Activated naive CD8-positive, alpha-beta T cell treated with anti-CD3 and anti-CD28 coated beads, Interleukin-2, amount 50 U/mL, for 16 hours (primary cell): ENCODE measurements at places on chromosomes 6 and 20.

DNA sequence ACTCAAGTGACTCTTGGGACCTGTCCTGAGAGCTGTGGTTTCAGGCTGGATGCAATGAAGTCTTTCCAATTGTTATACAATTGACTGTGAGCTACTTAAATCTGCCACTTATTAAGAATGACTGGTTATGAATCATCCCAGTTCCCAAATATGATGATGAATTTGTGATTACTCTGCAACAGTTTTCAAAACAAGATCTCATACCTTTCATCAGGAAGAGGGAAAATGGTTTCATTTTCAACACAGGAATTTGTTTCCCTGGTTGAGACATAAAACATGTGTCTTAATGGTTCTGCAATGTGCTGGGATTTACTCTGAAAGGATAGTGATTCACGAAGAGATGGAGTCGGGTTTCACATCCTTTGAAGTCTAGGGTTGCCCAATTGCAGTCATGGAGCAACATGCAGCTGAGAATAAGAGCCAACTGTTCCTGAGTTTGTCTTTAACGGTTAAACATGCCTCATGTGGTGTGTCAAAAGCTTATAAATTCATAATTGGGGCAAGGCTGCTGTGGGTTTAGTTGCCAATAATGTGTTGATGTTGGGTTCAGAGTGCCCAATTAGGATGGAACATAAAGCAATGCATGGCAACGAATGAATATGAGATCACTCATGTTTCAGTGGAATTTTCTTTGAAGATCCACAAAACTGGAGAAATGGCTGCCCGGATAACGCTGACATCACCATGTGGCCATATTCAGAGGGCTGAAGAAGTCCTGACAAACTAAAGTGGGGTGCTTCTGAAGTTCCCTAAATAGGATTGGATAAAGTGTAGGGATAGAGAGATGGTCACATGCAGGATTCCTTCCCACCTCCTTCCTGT lies 41.0 kb downstream of the CYP24A1 start:
- DNase-seq = no peak

DNA sequence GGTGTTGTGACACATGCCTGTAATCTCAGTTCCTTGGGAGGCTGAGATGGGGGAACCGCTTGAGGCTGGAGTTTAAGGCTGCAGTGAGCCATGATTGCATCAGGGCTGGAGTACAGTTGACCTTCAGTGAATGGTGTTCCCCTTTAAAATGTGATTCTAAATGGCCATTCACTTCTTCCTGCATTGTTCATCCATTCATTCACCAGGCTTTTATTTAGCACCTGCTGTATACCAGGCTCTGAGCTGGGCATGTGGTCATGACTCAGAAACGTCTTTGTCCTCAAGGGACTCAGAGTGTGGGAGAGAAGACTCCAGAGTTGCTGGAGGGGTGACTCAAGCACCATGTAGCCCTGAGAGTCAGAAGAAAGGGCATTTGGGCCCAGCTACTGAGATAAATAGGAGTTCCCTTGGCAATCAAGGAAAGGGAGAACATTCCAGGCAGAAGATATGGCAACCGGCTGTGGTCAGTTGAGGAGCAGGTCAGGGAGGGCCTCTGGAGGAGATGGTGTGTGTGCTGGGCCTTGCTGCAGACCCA lies 101.1 kb downstream of the DLGAP4 start:
- DNase-seq = no peak

DNA sequence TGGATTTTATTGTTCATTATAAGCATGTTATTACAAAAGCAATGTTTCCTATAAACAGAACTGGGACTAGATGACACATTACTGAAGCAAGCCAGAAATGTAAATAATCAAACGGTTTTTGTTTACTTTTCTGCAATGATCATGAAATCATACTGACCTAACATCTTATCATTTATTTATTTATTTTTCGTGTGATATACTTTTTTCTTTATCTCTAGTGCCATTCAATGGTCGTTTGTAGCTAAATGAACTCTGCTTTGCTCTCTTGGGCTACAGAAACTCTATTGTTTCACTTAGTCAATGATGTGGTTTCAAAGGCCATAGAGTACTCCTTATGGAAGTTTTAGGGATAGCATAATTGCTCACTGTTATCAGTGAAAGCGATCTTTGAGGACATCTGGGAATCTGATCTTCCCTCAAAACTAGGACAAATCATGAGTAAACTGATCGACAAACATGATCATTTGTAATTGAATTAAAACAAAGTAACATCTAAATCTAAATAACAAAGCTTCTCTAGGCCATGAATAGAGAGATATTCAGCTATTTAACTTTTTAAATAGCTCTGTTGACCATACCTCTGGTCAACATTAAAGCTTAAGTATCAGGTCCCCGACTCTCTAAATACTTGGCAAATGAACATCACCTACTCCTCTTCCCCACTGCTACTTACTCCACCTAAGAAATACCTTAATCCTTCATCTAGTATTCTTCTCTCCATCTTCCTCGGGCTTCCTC lies 933.4 kb downstream of the TFAP2A start:
- DNase-seq = no peak

GRCh38 chr20:47451602-47451904 lies 50.1 kb upstream of the NCOA3 start:
- DNase-seq = no peak

GRCh38 chr6:138336221-138336620 lies 41.5 kb upstream of the SMIM28 start:
- no peak for DNase-seq

DNA sequence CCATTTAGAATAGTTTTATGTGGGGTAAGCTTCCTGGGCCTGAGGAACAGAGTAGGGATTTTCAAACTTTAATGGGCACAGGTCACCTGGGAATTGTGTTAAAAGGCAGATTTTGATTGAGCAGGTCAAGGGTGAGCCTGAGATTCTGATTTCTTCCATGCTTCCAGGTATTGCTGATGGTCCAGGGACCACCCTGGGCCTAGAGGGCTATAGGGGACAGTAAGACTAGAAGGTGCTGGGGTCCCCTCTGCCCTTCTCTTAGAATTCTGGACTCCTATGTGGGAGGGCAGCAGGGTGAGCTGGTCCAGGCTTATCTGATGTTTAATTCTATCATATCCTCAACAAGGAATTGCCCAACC lies 2.6 kb downstream of the DDR1 start:
- no peak for DNase-seq

DNA sequence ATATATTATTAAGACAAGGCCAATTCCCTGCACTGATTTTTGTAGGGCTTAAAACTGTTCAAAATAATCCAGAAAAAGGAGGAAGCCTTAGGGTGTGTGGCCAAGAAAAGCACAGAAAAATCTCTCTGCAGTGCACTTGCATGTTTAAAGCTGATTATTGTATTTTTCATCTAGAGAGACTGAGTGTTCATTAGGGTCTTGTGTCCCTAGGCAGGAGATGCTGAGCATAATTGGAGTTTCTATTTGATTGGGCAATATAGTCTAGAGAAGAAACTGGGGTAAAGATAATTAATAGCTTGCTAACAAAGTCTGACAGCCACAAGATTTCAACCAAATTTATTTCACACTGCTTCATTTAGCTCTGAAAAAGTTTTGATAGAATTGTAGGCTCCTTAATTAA lies 2.4 kb downstream of the FLRT3 start:
- no peak for DNase-seq

DNA sequence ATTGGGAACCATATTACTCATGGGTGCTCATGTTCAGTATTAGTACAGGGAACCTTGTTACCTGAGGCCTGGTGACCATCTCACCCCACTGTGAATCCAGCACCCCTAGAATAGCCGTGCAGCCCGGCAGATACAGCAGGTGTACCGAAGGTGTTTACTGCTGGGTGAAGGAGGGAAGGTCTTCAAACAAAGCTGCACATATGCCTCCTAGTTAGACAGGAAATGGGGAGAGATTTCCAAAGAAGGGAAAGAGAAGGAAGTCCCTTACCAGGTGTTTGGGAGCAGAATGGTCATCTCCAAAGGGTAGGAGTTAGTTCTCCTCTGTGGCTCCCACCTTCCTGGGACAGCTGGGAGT lies 2.4 kb upstream of the CST1 start:
- no peak for DNase-seq

DNA sequence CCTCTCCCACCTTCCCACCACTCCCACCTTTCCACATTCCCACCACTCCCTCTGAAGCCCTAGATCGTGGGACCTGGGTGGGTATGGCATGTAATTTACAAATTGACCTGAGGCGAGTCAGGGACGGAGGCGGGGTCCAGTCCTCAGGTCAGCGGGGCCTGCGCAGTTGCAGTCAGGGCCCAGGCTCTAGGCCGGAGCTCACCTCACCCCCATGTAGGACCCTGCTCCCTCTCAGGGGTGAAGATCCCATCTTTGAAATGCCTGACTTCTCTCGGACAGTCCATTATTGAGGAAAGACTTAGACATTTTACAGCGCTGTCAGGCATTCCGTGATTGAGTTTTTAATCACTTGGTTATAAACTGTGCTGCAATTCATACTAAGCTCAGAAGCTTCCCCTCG lies 10.5 kb downstream of the THBS2 start:
- DNase-seq = no peak

GRCh38 chr6:130518588-130518987 lies 152.8 kb downstream of the TMEM200A start:
- no peak for DNase-seq

DNA sequence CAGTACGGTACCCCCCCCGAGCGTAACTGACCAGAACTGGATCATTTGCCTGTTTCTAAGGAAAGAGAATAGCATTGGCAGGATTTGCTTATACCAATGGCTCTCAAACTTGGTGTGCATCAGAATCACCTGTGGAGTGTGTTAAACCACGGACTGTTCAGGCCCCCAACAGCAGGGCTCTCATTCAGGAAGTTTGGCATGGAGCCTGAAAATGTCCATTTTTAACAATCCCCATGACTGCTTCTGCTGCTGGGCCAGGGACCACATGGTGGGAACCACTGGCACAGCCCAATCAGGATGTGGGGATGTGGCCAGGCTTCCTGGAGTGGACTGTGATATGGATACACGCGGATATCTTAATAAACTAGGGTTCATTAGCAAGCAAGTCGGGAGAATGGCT lies 53.9 kb downstream of the GTF2H5 start:
- no peak for DNase-seq

- DNase-seq = no peak
Observed at GRCh38 chr20:56630506-56631317, 1.6 kb downstream of the TFAP2C start.

DNA sequence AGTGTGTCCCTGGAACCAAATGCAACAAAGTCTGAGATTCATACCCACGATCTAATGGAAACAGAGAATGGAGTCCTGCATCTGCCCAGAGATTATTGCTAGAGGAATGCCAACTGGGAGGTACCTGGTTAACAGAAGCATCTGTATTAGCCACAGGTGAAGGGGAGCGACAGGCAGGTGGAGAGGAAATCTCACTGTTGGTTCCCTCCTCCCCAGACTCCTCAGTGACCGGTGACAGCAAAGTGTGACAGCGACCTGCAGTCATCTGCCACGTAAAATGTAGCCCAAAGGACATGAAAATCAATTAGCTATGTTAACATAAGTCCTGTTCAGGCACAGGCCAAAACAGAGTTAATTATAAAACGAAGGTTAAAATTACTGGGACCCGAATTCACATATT lies 336.6 kb downstream of the SYNE1 start:
- DNase-seq = no peak

GRCh38 chr6:30842754-30843610 lies 41.3 kb upstream of the DDR1 start:
- DNase-seq = no peak

- no peak for DNase-seq
Observed at GRCh38 chr20:45112754-45113153, 2.2 kb downstream of the WFDC5 start.

DNA sequence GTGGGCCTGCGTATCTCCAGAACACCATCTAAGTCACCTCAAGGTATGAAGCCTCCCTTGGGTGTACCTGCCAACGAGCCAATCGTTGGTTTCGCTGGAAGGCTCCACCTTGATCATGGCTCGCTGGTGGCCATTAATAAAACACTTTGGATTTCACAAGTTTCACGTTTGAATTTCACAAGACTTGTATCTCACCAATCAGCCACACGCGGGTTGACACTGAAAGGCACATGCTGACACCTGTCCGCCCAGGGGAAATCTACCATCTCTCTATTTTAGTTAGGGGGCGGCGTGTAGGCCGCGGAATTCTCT lies 586 bp upstream of the HMGA1 start:
- DNase-seq = no peak

DNA sequence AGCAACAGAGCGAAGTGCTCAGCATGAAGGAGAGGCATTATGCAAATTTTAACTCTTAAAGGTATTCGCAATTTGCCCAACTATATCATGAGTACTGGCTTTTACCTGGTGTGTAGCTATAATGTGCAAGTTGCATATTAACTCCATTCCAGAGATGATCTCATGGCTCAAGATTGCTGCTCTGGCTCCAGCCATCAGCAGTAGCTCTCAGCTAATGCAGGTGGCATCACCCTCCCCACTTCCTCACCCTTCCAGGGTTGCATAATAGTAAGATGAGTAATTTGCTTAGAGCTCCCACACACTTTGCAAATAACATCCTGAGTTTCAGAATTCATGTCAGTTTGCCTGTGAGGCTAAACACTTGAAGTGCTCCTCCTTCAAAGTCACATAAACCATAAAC lies 15.9 kb upstream of the PCSK2 start:
- no peak for DNase-seq

DNA sequence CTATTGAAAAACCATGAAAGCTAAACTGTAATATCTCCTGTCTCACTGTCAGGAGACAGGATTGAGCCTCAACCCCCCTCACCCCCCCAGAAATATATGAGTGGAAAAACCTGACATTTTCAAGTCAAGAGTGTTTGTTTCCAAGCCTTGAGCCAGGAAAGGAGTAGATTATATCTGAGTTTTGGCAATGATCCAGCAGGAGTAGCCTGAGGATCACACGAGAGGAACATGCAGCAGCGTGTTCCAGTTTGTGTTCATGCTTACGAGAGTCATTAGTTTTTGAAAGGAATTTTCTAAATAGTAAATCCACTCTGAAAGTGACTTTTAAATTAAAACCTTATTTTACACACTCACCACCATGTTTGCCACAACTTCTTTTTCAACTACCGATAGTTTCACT lies 15.8 kb downstream of the IL22RA2 start:
- DNase-seq = no peak

- DNase-seq = no peak
Observed at GRCh38 chr6:106637717-106638341, 8.5 kb downstream of the QRSL1 start.

- no peak for DNase-seq
Observed at GRCh38 chr6:8030920-8031319, 33.3 kb downstream of the BLOC1S5 start.

DNA sequence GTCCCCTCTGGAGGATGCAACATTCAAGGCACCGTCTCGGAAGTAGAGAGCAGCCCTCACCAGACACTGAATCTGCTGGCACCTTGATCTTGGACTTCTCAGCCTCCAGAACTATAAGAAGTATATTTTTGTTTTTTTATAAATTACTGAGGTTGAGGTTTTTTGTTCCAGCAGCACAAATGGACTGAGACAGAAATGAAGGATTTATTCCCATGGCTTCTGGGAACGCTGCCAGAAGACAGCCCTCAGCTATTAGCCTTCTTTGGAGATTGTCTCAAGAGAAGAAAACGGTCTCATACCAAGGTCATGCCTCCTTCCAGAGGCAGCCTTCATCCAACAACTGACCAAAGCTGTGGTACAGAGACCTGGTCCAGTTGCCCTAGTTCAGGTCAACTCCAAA lies 85.4 kb downstream of the CHMP4B start:
- DNase-seq = no peak

- DNase-seq = no peak
Observed at GRCh38 chr6:81326881-81327561, 425.5 kb downstream of the TENT5A start.
